ENCODE measurements at places on chromosomes 2 and 18. TPM values are rescaled to one million over a fixed set of nuclear protein-coding genes. Genes with fewer than 3 reads are reported as not detected.

DNA sequence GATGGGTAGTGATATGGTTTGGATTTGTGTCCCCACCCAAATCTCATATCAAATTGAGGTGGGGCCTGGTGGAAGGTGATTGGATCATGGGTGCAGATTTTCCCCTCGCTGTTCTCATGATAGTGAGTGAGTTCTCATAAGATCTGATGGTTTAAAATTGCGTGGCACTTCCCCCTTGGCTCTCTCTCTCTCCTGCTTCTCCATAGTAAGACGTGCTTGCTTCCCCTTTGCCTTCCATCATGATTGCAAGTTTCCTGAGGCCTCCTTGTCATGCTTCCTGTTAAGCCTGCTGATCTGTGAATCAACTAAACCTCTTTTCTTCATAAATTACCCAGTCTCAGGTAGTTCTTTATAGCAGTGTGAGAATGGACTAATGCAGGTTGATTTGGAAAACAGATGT, 223.2 kb upstream of the APCDD1 start:
- no peaks in the 10 kb centered on the region for H3K27me3 ChIP-seq
- no peaks in the 10 kb centered on the region for H3K36me3 ChIP-seq
- peaks cover 5% of the 10 kb centered on the region for H3K4me1 ChIP-seq
- DNase-seq = no peak
- no peak overlapping the region for H3K27ac ChIP-seq

DNA sequence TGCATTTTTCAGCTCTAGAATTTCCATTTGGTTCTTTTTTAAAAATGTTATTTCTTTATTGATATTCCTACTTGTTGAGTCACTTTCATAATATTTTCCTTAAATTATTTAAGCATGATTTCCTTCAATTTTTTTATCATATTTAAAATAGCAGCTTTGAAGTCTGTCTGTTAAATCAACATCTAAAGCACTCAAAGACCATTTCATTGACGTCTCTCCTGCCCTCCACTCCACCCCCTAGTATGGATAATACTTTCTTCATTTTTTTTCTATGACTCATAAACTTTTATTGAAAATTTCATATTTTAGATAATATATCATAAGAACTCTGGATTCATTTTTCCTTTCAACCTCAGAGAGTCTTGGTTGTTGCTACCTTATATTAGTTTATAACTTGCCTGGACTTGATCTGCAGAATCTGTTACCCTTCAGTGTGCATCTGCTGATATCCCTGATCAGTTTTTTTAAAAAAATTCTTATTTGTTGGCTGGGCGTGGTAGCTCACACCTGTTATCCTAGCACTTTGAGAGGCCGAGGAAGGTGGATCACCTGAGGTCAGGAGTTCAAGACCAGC, 59.0 kb upstream of the ZNF396 start:
- no peak overlapping the region for H3K27ac ChIP-seq
- no peak overlapping the region for H3K4me3 ChIP-seq
- H3K27me3 ChIP-seq = no peaks in the 10 kb centered on the region
- H3K36me3 ChIP-seq = no peaks in the 10 kb centered on the region

- no peaks in the 10 kb centered on the region for H3K27me3 ChIP-seq
- no peak overlapping the region for H3K4me3 ChIP-seq
- no peaks in the 10 kb centered on the region for H3K36me3 ChIP-seq
- no peak overlapping the region for H3K27ac ChIP-seq
Observed at GRCh38 chr2:102245266-102246151, 58.7 kb downstream of the IL1RL2 start.

DNA sequence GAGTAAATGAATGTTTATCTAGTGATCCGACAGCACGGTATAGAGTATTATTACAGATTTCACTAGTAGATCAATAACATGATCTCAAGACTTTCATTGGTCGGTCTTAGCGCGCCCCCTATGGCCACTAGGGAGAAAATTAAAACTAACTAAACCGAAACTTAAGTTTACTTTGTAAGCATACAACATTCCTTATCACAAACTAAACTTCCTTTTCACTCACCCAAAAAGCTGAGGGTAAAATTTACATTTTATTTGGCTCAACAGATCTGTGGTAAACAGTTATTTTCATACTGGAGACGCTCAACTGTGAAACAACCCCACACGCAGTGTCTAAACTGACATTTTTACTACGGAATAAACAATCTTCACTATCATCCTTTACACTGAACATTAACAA, 215.6 kb upstream of the MAP2 start:
- DNase-seq = no peak
- H3K27me3 ChIP-seq = no peaks in the 10 kb centered on the region
- H3K36me3 ChIP-seq = no peaks in the 10 kb centered on the region
- H3K4me1 ChIP-seq = no peaks in the 10 kb centered on the region
- H3K4me3 ChIP-seq = no peak overlapping the region

DNA sequence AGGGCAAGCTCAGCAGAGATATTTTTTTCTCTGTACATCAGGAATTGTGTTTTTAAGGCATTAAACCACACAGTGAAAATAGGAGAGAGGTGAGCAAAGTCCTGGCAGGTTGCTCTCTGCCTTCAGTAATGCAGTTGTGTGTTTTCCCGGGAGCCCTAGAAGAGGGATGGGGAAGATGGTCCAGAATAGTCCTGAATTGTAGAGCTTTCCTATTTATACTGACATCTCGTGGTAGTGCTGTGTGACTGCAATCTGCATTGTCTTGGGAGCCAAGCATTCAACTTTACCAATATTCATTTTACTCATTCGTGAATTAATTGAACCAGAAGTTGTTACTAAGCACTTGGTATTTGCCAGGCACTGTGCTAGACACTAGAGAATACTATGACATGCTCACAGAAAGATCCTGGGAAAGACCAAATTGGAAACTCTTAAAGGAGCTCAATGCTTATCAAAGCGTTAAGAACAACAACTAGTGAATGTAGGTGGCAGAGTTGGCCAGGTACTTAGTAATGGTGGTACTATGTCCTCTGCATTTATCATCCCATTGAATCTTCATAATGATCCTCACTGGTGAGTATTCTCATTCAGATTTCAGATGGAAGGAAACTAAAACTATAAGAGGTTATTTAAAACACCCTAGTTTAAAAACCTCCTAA, 214.6 kb downstream of the TRIB2 start:
- peak; percentile 29 for DNase-seq
- peaks cover 37% of the 10 kb centered on the region for H3K4me1 ChIP-seq
- no peaks in the 10 kb centered on the region for H3K36me3 ChIP-seq
- H3K27ac ChIP-seq = peak overlapping the region; percentile 45
- H3K4me3 ChIP-seq = no peak overlapping the region

DNA sequence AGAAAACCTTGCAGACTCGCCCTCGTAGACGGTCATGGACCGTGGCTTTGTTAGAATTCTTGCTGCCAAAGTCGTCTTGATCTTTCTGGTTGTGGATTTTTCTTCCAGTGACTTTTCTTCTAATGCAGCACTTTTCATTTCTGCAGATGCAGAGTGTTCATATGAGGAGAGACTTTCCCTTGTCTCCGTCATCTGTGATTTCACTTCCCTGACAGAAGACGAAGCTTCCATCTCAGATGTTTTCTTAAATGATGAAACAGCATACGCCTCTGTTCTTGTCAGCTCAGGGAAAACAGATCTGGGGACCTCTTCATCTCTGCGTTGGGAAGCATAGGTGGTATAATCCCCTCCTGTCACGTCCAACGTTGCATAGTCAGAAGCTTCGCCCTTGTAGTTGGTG, 50.9 kb downstream of the PLEKHA3 start:
- H3K4me1 ChIP-seq = no peaks in the 10 kb centered on the region
- no peak overlapping the region for H3K27ac ChIP-seq
- peaks cover 2% of the 10 kb centered on the region for H3K36me3 ChIP-seq
- no peak for DNase-seq

DNA sequence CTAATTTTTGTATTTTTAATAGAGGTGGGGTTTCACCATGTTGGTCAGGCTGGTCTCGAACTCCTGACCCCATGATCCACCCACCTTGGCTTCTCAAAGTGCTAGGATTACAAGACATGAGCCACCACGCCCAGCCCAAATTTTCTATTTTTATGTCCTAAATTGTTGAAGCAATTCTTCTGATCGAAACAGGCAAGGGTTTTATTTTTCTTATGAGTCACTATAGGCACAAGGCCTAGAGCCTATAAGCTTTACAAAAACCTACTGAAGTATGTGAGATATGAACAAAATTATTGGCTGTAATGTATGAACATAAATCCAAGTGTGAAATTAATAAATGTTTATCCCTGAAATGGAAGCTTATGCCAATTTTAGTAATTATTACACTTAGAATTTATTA, 464.2 kb upstream of the NRP2 start:
- H3K36me3 ChIP-seq = no peaks in the 10 kb centered on the region
- H3K27ac ChIP-seq = no peak overlapping the region
- H3K4me1 ChIP-seq = no peaks in the 10 kb centered on the region
- no peaks in the 10 kb centered on the region for H3K27me3 ChIP-seq
- no peak overlapping the region for H3K4me3 ChIP-seq

GRCh38 chr2:44450806-44451205, 89.1 kb downstream of the CAMKMT start:
- H3K4me1 ChIP-seq = no peaks in the 10 kb centered on the region
- H3K27ac ChIP-seq = no peak overlapping the region
- no peak for DNase-seq
- H3K27me3 ChIP-seq = no peaks in the 10 kb centered on the region
- H3K4me3 ChIP-seq = no peak overlapping the region

The SOX11 gene
- total RNA-seq = 1.7 TPM

Measured in heart left ventricle (tissue), 16 donors.